ENCODE measurements at places on chromosomes 16 and 17.

DNA sequence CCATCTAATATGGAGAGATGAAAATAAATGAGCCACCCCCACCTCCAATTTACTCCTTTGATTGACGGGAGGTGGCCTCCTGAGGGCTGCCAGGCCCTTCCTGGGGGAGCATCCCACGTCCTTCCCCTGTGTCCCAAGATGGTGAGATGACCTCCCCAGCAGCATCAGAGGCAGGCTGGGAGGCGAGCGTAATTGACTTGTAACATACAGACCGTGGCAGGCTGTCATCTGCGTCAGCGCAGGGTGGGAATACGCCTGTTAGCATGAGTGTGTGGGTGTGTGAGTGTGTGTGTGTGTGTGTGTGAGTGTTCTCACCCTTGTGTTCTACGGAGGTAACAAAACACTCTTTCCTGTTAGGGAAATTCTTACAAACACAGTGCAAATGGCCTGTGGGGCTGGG is 156.9 kb upstream of the CIBAR2 start:
- DNase-seq: no peak

GRCh38 chr17:3754066-3754457 is 30.4 kb downstream of the HASPIN start:
- DNase-seq: no peak

- no peak for DNase-seq
Measured at GRCh38 chr16:48420437-48420836, 35.2 kb upstream of the SIAH1 start.

DNA sequence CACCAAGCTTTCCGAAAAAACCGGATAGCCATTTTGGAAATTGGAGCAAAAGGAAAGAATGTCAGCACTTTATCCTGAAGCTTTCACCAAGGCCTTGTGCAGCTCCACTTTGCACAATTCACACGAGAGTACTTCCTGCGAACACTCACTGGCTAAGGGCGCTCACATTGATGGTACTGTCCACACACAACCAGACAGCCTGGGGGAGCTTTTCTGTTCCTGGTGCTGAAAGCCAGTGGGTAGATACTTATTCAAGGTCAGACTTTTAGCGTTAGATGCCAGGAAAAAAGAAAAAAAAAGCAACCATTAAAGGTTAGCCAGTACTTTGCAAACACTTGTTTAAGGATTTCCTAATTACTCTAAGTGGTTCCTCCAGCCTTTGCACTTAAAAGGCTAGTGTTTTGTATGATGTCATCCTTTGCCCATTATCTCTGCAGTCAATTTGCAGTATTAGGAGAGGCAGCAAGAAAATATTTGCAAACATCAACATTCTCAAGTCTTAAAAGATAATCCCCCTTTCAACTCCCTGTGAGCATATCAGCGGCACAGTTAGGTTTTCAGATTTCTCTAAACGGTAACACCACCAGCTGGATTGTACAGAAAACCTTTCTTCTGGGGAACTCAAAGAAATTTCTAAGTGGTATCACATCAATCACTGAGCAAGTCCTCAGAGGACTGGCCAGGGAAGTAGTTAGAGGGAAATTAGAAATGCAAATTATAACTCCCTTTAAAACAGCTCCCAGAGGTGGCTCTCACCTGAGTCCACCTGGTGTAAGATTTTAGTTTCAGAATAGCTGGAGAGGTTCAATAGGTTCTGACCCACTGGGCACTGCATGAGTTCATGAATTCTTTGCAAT is 243.4 kb upstream of the IRX5 start:
- no peak for DNase-seq

DNA sequence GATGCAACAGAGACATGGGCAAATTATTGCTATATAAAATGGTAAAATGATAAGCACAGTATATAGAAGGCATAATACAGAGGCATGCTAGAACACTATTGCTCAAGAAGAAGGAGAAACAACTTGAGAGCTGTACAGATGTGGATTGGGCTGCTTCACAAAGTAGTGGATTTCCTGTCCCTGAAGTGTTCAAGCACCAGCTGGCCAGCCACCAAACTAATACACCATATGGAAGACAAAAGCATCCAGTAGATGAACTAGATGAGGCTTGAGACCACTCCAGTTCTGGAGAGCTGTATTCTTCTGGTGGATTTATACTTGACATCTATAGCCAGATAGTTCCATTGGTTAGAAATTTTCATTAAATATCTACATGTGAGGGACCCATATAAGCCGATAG is 134.1 kb upstream of the GNAO1 start:
- DNase-seq: no peak

GRCh38 chr17:48577946-48578615 is at the start of gene HOXB4:
HOXB4 (minus strand) TSS chr17:48578350; CDS start chr17:48578319, 31 bp downstream.
- peak; percentile 92 for DNase-seq

- no peak for DNase-seq
Measured at GRCh38 chr17:63972796-63973195, at the start of gene SCN4A. SCN4A (minus strand) TSS chr17:63972918; CDS start chr17:63972841, 77 bp downstream.

GRCh38 chr17:38625482-38625881 is 19.7 kb upstream of the SRCIN1 start:
- no peak for DNase-seq

DNA sequence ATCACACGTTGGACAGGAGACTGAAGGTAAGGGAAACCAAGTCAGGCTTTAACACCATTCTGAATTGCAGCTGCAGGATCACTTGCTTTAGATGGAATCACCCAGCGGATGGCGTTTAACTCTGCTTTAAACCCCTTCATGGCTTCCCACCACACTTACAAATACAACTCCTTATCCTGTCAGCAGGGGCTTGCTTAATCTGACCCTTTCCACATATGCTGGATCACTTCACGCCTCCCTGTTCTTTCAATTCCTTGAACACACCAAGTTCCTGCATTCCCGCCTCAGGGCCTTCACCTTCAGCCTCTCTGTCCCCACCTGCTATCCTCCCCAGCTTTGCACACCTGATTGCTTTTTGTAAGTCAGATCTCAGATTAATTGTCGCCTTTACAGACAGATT is 442.2 kb downstream of the MAF start:
- DNase-seq: no peak

GRCh38 chr16:83915081-83915480 is 16.2 kb downstream of the MLYCD start:
- no peak for DNase-seq

DNA sequence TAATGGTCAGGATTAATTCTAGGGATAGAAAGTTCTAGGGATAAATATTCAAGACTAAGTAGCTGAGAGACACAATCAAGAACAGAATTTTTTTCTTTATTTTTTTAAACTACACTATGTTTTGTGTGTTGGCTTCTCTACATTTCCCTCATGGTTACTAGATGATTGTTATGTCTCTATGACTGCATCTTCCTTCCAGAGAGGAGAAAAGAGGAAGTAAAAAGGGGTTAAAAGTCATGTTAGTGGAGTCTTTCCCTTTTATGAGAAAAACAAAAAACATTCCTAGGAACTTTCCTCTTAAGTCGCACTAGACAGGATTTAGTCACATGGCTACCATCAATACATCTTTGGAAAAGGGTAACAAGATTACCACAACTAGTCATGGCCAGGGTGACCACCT is 375.0 kb downstream of the KCNJ2 start:
- DNase-seq: no peak

DNA sequence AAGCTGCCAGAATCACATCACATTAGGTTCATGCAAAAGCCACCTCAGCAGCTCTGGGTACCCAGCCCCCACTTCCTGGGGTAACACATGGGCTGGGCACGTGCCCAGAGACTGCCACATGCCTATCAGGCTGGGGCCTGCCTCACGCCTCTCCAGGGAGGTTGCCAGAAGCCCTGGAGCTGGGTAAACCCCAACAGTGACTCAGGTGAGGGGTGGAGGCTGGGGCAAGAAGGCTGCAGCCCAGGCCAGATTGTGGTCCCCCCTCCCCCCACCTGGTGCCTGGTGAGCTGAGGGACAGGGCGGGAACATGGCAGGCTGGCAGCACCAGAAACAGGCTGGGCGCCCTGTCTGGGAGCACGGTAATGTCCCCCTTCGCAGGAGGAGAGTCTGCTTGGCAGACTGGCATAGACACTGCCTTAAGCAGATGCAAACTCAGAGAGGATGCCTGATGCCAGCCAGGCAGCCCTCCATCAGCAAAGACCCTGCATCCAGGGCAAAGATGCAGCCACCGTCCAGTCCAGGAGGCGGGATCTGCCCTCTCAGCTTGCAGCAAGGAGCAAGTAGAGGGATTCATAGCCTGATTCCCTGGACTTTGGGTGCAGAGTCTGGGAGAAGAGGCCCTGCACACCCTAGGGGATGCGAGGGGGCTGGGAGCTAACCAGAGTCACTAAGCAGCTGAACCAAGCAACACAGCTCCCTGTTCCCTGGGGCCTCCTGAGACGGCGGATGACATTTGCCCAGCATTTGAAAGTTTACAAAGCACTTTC is 28.8 kb downstream of the NGFR start:
- DNase-seq: no peak

DNA sequence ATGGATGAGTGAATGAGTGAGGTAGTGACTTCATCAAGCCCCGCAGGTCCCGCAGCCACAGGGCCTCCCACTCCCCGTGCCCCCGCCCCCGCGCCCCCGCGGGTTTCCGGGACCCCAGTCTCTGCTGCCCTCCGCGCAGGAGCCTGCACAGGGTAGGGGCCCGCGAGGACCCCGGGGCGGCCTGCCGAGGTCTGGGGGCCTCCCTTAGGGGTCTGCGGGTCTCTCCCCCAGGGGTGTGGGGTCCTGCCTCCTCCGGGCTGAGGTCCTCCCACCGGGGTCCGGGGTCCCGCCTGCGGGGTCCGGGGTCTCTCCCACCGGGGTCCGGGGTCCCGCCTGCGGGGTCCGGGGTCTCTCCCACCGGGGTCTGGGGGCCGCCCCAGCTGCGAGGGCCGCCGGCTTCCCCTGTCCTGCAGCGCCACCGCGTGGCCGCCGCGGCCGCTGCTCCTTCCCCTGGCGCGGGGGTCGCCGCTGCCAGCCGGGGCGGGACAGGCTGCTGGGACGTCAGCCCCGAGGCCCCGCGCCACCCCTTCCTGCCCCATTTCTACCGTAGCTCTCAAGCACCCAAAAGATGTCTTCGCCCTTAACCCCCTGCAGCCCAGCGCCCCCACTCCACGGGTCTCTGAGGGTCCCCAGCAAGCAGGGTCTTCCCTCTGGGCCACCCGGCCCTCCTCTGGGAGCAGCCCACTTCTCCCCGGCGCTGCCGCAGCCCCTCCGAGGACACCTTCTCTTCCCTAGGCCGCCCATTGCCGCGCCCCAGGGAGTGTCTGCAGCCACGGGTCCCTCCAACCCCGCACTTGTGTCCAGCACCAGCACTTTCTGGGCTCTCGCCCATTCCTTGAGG is 10.4 kb upstream of the CHMP6 start:
- DNase-seq: no peak

DNA sequence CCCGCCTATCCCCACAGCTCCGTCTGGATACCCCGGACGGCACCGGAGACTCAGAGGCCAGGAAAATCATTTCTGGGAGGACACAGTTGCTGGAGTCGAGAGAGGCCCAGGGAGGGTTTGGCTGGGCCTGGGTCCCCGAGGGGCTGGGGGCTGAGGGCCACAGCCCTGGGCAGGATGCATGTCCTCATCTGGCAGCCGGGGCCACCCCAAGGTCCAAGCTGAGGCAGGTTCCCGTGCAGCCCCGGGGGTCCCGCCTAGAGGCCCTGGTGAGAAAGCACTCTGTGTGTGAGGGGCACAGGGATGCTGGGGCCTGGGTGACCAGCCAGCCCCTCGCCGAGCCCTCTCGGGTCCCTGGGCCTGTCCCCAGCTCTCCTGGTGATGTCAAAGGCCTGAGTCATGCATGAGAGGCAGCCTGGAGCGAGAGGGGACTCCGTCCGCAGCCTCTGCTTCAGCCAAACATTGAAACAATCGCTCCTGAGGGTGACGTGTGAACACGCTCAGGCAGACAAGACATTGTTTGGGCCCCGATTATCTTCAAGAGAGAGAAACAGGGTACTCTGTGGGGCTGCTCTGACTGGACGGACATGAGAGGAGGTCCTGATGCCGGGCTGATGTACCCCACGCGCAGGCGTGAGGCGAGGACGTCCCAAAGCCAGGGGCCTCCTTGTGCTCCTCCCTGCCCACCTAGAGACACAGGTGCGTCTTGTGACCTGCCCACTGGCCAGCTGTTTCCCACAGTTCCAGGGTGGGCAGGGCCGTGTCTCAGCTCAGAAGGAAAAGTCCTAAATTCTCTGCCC is 25.8 kb upstream of the C1QTNF8 start:
- DNase-seq: no peak

DNA sequence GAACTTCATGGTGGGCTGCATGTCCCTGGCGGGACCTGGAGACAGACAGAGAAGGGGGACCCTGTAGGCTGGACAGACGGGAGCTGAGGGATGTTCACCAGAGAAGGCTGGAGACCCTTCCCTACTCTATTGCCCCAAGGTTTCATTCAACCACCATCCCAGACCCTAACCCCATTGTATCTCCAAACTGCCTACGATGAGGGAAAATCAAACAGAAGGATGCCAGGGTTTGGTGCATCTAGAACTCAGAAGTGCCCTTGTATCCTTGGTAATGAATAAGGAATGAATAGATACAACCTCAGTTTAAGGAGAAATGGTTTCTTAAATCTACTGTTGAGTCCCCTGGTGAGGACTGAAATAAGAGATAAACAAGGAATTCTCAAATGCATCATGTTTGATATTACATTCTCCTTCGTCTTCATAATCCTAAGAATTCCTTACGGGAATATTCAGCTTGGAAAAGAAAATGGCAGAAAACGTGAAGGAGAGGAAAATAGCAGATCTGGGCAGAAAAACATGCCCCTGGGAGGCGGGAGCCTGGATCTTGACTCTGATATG is 16.4 kb downstream of the TNS4 start:
- no peak for DNase-seq

DNA sequence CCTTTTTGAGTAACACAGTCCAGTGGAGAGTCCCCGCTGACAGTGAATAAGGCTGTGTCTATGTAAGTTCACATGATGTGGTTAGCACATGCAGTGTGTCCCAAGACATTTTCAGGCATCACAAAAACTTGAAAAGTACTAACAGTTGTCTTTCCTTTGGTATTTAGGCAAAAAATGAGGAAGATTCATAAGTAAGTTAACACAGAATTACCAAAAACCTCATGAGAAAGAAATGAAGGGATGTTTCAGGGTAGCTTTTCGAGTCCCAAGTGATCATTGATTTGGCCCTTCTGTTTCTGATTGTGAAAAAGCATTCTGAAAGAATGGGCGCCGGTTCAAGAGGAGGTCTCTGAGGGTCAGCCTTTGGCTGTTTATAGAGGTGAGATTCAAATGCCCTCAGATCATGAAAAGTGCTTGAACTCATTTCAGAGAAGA is 529 bp upstream of the ASPA start:
- no peak for DNase-seq

DNA sequence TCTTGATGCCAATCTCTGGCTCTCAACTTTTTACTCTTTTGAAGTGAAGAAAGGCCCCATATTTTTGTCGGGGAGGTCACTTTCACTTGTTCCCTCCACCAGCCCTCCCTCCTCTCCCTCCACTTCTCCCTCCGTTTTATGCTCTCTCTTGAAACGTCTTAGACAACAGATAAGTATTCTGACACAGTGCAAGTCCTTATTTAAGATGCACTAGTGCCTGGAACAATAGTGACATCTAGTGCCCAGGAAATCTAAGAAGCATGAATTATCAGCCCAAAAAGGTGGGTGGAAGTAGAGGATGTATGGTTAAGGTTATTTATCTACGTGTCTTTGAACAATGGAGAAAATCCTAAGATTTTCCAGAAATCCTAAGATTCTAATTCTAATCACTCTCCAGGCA is 17.9 kb downstream of the PSME3IP1 start:
- peak; percentile 77 for DNase-seq
